ENCODE measurements at places on chromosomes 12 and 14.
A peak's percentile ranks its signal among the peaks of the same experiment; 100 is the strongest.

GRCh38 chr12:57759360-57759980, 4.6 kb downstream of the MARCHF9 start:
- DNase-seq: no peak

GRCh38 chr12:93591137-93591868, 18.8 kb downstream of the SOCS2 start:
- peak; percentile 45 for DNase-seq

GRCh38 chr12:92458996-92459395, 243.8 kb upstream of the PLEKHG7 start:
- DNase-seq: no peak

- DNase-seq: no peak
These were observed 57.8 kb downstream of the VWF start for GRCh38 chr12:6066651-6067050.

- DNase-seq: no peak
These were observed 13.1 kb downstream of the ZDHHC22 start for GRCh38 chr14:77128414-77128891.

DNA sequence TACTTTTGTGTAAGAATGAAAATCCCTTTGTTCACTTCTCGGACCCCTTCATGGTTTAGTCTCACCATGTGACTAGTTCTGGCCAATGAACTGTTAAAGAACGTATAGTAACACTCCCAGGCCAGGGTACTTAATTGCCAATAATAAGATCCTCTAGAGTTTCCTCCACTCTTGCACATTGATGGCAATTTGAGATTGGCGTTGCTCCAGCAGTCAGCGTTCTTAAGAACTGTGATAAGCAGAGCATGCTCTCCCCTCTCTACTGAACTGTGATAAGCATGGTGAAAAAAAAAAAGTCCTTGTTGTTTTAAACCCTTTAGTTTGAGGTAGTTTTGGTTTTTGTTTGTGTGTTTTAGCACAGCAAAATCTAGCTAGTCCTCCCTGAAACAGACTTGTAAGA, 854.5 kb downstream of the SLC6A15 start:
- DNase-seq: no peak

- no peak for DNase-seq
These were observed 100.0 kb upstream of the EEA1 start for GRCh38 chr12:93029091-93029490.

- DNase-seq: peak; percentile 3
These were observed 358.5 kb downstream of the TMEM121 start for GRCh38 chr14:105884808-105885281.

Measured in CD8-positive, alpha-beta T cell (primary cell).